Mammary epithelial cell (primary cell): ENCODE measurements at places on chromosomes 7 and 10. TPM values are rescaled to one million over a fixed set of nuclear protein-coding genes. Genes with fewer than 3 reads are reported as not detected.

Gene INTS1
- 51.3 TPM for total RNA-seq

Gene SPOCK2
- total RNA-seq = 0.49 and 0.86 TPM in 2 replicates

Gene SPDYE9
- not detected in 2 replicates for total RNA-seq

Gene VPS41
- 44.3 TPM for total RNA-seq

Gene TMEM273
- total RNA-seq = not detected

Gene SEMA3C
- 708 TPM for total RNA-seq

Gene CYP3A4
- total RNA-seq = not detected in 2 replicates

Gene ITIH5
- 2.2 TPM for total RNA-seq

Gene RASSF4
- 0.83 and 1.4 TPM in 2 replicates for total RNA-seq

Gene SGMS1
- total RNA-seq = 37.3 TPM

Gene LIMK1
- total RNA-seq = 23.8 TPM

Gene TACR2
- total RNA-seq = not detected

Gene AEBP1
- 0.24 and 0.45 TPM in 2 replicates for total RNA-seq

Gene PIP
- total RNA-seq = not detected

Gene GPR15LG
- total RNA-seq = not detected in 2 replicates

Gene ICA1
- total RNA-seq = 5.6 and 8.5 TPM in 2 replicates

Gene TRIM50
- under 0.01 TPM for total RNA-seq

Gene TNKS2
- total RNA-seq = 35.8 and 54.1 TPM in 2 replicates

Gene TMEM270
- total RNA-seq = not detected
